ENCODE measurements at places on chromosomes 2 and 18. TPM values are rescaled to one million over a fixed set of nuclear protein-coding genes. Genes with fewer than 3 reads are reported as not detected.

- DNase-seq, result no peak
- no peaks in the 10 kb centered on the region for H3K27me3 ChIP-seq
- no peaks in the 10 kb centered on the region for H3K36me3 ChIP-seq
Measured at GRCh38 chr2:75379476-75380210, 180.3 kb upstream of the TACR1 start.

DNA sequence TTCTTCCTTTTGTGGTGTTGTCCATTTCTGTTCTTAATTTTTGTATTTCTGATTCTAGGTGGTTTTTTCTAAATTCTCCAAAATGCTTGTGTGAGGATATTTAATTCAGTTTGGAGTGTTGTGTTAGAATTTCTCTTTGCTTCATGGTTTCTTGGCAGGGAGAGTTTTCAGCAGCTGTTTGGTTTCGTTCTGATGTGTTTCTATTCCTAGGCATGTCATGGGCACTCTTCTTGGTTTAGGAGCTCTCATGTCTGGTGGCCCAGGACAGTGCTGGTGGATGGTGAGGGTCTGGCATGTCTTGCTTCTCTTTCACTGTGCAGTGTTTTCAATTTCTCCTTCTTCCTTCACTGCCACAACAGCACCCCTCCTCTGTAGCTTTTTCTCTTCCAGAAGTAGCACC is 52.9 kb downstream of the OSBPL6 start:
- DNase-seq, result no peak
- H3K27me3 ChIP-seq, result no peaks in the 10 kb centered on the region
- H3K36me3 ChIP-seq, result no peaks in the 10 kb centered on the region
- no peak overlapping the region for H3K4me3 ChIP-seq

DNA sequence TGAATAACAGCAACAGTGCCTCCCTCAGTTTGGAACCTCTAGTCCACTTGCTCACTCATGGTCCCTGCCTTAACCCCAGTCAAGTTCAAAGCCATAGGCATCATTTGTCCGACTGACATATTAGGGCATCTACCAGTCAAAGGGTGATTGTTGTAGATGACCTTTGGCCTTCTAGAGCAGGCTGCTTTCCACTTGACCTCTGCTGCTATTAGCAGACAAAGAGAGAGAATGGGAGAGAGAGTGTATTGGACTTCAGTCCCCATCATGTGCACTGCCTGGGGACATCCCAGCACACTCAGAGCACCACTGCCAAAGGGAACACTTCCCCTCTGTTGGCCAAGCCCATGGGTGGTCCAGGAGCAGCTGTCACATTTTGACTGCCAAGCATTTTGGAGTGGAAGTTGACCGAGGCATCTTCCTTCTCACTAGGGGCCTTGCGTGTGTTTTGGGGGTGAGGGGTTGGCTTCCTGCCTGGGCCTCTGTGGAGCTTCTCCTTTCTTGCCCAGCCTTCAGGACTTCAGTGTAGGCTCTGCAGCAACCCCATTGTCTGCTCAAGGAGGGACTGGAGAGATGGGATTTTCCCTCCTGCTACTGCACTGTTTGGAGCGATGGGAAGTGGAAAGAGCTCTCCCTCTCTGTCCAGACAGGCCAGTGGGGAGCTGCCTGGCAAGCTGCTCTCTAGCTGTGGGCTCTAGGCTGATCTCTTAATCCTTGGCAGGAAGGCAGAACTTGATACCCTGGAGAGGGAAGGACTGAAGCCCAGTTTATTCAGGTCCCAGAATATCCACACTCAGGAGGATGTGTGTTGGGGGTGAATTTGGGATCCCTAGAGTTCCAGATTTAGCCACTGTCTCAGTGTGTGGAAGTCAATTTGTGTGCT is 68.1 kb downstream of the TMEM247 start:
- H3K36me3 ChIP-seq, result peaks cover 18% of the 10 kb centered on the region
- no peaks in the 10 kb centered on the region for H3K27me3 ChIP-seq
- DNase-seq, result no peak
- H3K4me3 ChIP-seq, result no peak overlapping the region
- H3K27ac ChIP-seq, result peak overlapping the region; percentile 58

DNA sequence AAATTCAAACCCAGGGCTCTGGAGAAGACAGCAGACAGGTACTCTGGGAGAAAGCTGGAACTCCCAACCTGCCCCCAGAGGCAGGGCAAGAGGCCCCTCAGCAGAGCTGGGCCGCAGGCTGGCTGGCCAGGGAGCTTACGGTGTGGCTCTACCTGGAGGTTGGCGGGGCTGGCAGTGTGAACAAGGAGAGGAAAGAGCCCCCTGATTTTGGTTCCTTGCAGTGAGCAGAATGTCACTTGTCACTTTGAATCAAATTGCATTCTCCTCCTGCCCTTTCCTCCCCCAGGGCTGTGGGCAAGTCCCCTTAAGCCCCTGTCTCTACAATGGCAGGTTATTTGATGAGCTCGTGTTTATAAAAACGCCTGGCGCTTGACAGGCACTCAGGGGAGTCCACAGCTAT is 32.6 kb downstream of the MYO7B start:
- no peaks in the 10 kb centered on the region for H3K27me3 ChIP-seq
- peaks cover 12% of the 10 kb centered on the region for H3K4me1 ChIP-seq
- H3K27ac ChIP-seq, result no peak overlapping the region
- H3K4me3 ChIP-seq, result no peak overlapping the region
- DNase-seq, result peak; percentile 10
- no peaks in the 10 kb centered on the region for H3K36me3 ChIP-seq

DNA sequence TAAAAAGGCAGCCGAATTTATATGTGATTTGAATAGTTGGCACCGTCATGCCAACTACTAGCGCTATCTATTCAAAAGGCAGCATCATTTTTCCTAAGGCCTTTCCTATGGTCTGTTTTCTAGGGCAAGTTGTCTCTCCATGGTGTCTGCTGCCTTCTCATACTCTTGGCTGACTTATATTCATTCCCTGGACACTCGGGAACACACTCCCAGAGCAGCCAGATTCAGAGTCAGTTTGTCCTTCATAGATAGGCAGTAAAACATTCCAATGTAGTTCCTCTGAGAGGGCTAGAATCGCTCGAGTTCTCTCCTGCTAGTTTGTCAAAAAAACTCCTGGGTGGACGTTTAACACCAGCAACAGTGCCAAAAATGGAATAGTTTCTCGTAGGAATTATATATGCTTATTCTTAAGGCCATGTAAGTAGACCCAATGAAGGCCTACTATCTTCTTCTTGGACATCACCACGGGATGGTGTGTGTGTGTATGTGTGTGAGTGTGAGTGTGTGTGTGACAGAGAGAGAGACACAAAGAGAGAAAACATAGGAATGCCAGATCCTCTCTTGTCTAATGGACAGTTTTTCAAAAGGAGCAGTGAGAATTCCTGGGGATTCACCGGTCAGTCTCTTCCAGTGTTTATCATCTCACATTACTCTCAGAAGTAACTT is 129.3 kb upstream of the CTAGE1 start:
- H3K4me3 ChIP-seq, result no peak overlapping the region
- H3K27me3 ChIP-seq, result peaks cover 3% of the 10 kb centered on the region
- DNase-seq, result no peak

DNA sequence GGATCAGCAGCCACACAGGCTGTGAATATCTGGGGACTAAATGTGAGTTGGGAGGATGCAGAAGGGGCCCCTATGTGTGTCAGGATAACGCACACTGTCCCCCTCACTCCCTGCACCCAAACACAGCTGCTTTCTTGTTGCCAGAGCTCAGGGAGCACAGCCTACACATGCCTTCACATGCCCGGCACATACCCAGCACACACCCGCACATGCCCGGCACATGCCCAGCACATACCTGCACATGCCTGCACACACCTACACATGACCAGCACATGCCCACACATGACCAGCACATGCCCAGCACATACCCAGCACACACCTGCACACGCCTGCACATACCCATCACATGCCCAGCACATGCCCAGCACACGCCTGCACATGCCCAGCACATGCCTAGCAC is 75.6 kb downstream of the TPO start:
- no peaks in the 10 kb centered on the region for H3K27me3 ChIP-seq
- H3K36me3 ChIP-seq, result no peaks in the 10 kb centered on the region
- H3K27ac ChIP-seq, result no peak overlapping the region
- no peak overlapping the region for H3K4me3 ChIP-seq
- no peak for DNase-seq
- no peaks in the 10 kb centered on the region for H3K4me1 ChIP-seq

DNA sequence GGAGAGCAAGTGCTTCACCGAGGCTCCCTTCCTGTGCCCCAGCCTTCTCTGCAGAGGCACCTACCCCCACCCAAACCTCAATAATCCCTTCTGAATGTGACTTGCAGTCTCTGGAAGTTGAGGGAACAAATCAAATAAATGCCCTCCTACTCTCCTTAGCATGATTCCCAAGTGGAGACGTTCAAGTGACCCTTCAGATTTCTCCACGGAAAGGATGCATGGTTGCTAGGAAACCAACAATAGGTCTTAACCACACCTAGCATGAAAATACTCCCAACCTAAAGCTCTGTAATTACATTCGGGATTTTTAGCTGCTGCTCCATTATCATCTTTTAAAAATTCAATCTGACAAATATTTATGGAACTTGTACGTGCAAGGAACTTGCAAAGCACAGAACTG is 50.2 kb upstream of the CABLES1 start:
- no peaks in the 10 kb centered on the region for H3K27me3 ChIP-seq
- H3K36me3 ChIP-seq, result no peaks in the 10 kb centered on the region
- H3K4me3 ChIP-seq, result no peak overlapping the region
- H3K4me1 ChIP-seq, result no peaks in the 10 kb centered on the region

DNA sequence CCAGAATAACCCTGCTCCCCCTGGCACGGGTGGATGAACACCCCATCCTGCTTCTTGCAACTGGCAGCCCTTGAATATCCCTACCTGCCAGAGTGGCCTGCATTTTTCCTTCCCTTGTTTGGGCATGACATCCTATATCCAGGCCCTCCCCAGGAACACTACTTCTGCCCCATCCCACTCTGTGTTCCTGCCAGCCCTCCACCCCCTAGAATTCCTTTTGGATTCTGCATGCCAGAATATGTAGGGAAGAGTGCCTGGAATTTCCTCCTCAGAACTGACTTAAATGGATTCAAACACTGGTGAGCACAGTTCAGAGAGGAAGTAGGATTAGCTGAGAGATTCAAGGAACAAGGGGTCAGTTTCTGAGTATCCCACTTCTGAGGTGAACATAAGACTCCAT is 123.5 kb upstream of the PELI1 start:
- H3K36me3 ChIP-seq, result no peaks in the 10 kb centered on the region
- no peaks in the 10 kb centered on the region for H3K27me3 ChIP-seq
- H3K4me3 ChIP-seq, result no peak overlapping the region
- no peak for DNase-seq
- no peak overlapping the region for H3K27ac ChIP-seq
- H3K4me1 ChIP-seq, result no peaks in the 10 kb centered on the region

DNA sequence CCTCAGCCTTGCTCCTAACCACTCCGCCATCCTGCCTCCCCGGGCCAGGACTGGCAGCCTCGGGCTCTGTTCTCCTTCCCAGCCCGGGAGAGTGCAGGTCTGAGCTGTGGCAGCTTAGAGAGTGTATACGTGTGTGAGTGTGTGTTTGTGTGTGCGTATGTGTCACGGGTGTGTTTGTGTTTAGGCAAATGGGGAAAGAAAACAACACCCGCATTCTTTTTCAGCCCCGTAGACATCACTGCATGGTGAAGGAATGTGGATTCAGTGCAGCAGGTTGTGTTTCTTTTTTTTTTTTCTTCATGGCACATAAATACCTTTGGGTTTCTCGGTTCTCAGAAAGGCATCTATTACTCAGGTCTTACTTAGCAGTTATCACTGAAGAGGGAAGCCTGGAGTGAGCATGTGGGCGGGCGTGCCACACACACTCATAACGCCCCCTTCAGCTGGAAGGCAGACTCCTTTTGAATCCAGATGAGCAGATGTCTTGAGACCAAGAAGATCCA is 44.2 kb downstream of the GLI2 start:
- H3K27me3 ChIP-seq, result no peaks in the 10 kb centered on the region
- H3K4me3 ChIP-seq, result no peak overlapping the region
- no peak for DNase-seq
- no peak overlapping the region for H3K27ac ChIP-seq
- no peaks in the 10 kb centered on the region for H3K36me3 ChIP-seq
- peaks cover 4% of the 10 kb centered on the region for H3K4me1 ChIP-seq

GRCh38 chr2:235501673-235502031 is 7.8 kb downstream of the AGAP1 start:
- no peak overlapping the region for H3K27ac ChIP-seq
- no peaks in the 10 kb centered on the region for H3K36me3 ChIP-seq
- DNase-seq, result no peak
- no peaks in the 10 kb centered on the region for H3K4me1 ChIP-seq
- H3K27me3 ChIP-seq, result peaks cover 6% of the 10 kb centered on the region
- no peak overlapping the region for H3K4me3 ChIP-seq

DNA sequence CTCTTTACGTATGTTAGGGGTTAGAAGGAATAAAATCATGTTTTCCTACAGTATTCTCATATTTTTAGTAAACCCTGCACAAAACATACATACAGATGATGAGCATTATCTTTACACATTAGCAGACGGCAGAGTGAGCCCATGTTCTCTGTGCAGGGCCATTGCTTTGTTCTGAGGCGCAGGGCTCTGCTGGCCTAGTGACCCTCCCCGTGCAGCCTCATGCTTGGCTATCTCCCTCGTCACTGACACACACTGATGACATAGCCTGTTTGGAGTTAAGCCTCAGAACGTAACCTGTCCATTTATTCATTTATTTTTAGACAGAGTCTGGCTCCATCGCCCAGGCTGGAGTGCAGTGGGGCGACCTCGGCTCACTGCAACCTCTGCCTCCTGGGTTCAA is 115.9 kb upstream of the FOSL2 start:
- no peak overlapping the region for H3K4me3 ChIP-seq
- no peak for DNase-seq
- H3K27me3 ChIP-seq, result no peaks in the 10 kb centered on the region
- peaks cover 25% of the 10 kb centered on the region for H3K4me1 ChIP-seq
- H3K36me3 ChIP-seq, result no peaks in the 10 kb centered on the region

GRCh38 chr18:57077786-57078552 is 68.9 kb upstream of the BOD1L2 start:
- peaks cover 21% of the 10 kb centered on the region for H3K4me1 ChIP-seq
- H3K36me3 ChIP-seq, result no peaks in the 10 kb centered on the region
- peak; percentile 50 for DNase-seq
- no peak overlapping the region for H3K27ac ChIP-seq
- no peak overlapping the region for H3K4me3 ChIP-seq

Gene GPR55
- 1.1 TPM for total RNA-seq

Gene CNRIP1
- not detected for total RNA-seq

Measured in natural killer cell (primary cell).